Activated CD8-positive, alpha-beta memory T cell treated with anti-CD3 and anti-CD28 coated beads for 24 hours (primary cell): ENCODE measurements at places on chromosomes 4 and X.

GRCh38 chrX:88735835-88736234 is 11.2 kb upstream of the CPXCR1 start:
- no peak for DNase-seq

- DNase-seq: no peak
Observed at GRCh38 chr4:110034026-110034393, 121.3 kb downstream of the EGF start.

- no peak for DNase-seq
Observed at GRCh38 chrX:24702362-24703184, 8.9 kb downstream of the POLA1 start.

DNA sequence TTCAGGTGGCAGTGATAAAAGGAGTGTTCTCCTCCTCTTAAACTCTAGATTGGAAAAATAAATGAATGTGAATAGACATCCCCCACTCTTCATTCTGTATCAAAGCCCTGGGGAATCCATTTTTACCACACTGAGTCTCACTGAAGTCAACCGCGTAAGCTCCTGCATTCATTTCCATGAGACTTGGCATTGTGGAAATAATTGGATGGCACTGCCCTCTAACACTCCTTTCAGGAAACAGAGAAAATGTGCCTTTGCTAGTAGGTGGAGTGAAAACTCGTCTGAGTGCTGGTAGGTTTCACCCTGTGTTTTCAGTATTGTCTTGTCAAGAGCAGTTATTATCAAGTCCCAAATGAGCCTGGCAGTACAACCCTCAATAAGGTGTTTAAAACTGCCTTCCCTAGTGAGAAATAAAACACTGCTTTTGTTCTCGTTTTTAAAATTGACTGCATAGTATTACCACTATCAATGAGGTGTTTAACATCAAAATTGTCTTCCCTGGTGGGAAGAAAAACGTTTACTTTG is 9.7 kb upstream of the CDKN2AIP start:
- no peak for DNase-seq

DNA sequence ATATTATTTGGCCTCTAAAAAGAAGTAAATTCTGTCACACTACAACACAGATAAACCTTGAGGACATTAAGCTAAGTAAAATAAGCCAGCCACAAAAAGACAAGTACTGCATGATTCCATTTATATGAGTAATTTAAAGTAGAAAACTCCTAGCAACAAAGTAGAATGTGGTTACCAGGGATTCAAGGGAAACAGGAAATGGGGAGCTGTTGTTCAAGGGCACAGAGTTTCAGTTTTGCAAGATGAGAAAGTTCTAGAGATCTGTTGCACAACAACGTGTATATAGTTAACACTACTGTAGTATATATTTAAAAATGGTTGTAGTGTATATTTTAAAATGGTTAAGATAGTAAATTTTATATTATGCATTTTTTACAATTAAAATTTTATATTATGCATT is 25.4 kb downstream of the SEC31A start:
- no peak for DNase-seq

DNA sequence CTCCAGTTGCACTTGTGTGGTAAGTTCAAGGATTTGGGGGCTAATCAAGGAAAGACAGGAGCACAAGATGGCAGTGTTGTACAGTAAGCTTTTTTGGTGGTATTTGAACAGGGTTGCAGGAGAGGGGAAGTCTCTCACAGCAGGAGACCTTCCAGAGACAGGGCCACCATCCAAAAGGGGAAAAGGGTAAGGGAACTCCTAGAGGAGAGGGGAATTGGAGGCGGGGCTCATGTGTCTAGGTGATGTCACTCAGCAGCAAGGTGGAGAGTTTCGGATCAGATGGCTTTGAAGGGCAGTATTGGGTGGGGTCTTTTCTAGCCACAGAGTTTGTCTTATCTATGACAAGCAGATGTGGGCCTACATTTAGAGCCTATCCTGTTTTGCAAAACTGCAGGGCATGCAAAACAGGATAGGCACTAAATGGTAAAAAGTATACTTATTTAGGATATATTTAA is 13.4 kb upstream of the RNF175 start:
- no peak for DNase-seq

- no peak for DNase-seq
Observed at GRCh38 chr4:11801466-11802446, 373.1 kb upstream of the HS3ST1 start.

- DNase-seq: no peak
Observed at GRCh38 chrX:11010476-11010875, 100.7 kb upstream of the HCCS start.

DNA sequence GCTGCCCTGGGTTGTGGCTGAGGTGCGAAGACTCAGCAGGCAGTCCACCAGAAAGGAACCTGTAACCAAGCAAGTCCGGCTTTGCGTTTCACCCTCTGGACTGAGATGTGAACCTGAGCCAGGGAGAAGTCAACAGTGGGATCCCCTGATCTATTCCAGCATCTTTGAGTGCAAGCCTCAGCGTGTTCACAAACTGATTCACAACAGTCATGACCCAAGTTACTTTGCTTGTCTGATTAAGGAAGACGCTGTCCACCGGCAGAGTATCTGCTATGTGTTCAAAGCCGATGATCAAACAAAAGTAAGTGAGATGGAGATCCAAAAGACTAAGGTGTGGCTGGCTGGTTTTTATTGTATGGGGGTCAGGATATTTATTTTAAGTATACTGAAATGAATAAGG is 11.3 kb downstream of the TBC1D1 start:
- DNase-seq: no peak

- no peak for DNase-seq
Observed at GRCh38 chr4:20313237-20314030, 61.7 kb downstream of the SLIT2 start.

DNA sequence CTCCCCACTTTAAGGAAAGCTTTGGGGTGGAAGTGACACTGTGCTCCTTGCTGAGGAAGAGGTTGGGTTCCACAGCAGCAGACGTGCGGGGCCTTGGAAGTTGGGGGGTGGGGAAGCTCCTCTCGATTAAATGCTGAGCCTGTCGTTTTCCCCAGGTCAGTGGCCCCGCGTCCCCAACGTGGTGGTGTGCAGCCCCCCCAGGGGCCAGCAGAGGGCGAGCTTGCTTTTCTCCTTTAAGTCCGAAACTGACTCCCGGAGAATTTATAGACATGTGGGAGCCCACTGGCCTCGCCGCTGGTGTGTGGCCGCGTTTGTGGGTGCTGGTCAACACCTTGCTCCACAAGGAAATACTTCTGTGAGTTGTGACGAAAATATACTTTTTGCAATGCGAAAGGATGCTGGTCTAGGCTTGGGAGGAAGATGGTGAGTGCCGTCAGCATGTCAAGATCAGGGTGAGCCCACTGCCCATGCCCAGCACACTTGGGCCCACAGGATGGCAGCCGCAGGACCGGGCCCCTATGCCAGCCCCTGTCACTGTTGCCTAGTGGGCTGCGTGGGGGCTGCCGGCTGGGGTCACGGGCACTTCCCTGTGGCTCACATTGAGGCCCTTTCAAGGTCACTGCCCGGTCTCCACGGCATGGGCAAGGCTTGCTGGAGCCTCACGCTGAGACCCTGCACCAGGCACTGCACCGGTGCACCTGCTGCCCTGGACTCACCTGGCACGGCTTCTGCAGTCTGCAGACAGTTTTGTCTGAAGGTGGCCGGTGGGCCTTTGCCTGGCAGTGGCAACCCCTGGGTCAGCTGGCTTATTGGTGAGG is 9.4 kb downstream of the UVSSA start:
- peak; percentile 76 for DNase-seq

DNA sequence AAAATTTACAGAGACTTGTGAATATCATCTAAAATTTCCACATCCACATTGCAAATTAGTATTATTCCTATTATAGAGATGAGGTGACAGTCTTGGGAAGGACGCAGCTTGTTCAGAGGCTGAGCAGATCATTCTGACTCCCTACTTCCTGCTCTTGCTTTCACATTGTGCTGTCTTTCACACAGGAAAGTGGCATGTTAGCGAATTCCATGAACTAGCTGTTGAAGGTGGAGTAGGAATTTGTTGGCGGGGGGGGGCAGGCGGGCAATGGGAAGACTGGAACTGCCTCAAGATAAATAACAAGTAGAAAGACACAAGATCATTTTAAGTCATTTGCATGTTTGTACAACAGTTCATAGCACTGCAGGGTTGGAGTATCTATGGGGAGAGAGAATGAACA is 2.3 kb downstream of the PF4V1 start:
- DNase-seq: no peak

DNA sequence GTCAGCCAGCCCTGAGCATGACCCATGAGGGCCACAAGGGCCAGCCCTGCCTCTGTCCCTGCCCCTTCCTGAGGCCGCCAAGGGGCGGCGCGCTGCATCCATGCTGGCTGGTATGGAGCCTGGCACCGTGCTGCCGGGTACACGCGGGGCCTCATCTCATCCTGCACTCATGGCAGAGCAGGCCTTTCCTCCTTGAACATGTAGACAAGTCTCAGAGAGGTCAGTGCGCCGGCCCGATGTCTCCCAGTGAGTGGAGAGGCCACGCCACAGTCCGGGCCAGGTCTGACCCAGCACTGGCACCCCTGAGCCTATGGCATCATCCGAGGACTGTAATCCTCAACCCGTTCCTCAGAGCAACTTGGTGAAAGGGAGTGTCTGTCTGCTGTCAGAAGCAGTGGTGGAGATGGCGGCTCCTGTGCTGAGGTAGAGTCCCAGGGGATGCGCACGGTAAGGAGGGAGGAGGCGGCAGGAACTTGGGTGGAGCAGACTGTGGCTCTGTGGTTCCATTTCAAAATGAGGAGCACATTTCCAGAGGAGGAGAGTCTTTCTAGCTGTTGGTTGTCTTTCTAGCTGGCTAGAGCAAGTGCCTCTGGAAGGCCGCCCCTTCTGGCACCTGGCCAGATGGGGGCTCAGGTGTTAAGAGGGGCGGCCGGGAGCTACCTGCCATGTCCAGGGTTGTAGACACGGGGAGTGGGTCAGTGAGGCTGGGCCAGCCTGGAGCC is 32.8 kb downstream of the TRMT44 start:
- no peak for DNase-seq

DNA sequence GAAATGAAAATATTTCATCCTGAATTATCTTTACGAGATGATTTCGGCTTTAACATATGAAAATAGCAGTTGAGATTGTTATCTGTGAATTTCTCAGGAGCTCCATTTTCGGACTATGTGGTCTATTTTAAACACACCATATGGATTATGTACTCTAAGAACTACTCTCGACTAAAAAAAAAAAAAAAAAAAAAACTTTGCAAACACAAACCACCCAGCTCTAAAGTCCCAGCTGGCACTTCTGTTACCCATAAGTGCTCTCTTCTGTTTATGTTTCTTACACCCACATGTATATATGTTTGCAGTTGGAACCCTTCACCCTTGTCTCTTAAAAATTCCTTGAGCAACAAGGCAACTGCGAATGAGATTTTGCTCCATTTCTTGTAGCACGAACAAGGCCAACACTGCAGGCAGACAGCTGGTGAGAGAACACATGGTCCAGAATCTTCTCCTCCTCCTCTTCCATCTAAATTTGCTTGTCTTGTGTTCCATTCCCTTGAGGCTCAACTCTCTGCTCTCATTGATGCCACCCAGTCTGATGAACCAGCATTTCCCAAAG is 172.7 kb upstream of the HCCS start:
- DNase-seq: no peak

DNA sequence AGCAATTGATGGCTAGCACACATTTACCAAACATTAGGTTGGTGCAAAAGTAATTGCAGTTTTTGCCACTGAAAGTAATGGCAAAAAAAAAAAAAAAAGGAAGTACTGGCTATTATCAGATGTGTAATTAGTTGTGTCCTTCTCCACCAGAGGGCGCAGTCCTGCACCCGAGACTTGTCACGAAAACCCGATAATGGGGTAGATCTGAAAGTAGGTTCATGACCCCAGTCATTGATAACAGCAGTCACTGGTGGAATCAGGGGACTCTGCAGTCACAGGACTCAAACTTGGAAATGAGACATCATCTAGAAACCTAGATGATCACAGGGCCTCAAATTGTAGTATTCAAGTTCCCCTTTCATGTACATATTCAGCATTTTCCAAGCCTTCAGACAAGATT is 13.1 kb upstream of the ACOT9 start:
- peak; percentile 74 for DNase-seq

DNA sequence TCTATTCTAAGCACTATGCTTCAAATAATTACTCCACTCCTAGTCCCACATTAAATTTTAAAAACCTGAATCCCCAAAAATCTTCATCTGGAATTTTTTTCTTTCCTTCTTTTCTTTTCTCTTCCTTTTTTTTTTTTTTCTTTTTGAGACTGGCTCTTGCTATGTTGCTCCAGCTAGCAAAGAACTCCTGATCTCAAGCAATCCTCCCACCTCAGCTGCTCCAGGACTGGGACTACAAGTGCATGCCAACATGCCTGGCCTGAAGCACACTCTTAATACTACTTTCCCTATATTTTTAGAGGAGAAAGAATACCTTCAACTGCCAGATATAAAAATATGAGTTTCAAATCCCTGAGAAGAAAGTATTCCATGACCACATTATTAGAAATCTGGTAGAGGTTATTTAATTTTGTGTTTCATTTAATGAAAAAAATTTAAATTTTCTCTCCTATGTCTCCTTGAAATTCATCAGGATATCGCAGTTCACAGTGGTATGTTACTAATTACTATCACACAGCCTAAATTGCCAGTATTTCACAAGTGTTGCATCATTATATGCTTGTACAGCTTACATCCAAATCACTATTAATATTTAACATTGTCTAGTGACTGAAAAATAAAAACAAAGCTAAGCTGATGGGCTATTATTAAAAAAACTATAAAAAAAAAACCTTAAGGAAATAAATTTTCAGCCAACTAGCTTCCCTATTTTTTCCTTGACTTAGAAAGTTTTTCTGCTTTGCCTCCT is 227.8 kb downstream of the NAF1 start:
- no peak for DNase-seq

- DNase-seq: no peak
Observed at GRCh38 chr4:145404761-145405160, 76.9 kb upstream of the SMAD1 start.

- no peak for DNase-seq
Observed at GRCh38 chr4:38125816-38126215, 165.6 kb downstream of the PTTG2 start.
